ENCODE measurements at places on chromosomes 6 and 20.

GRCh38 chr20:6114696-6115095 is 8.1 kb downstream of the FERMT1 start:
- no peak for DNase-seq

DNA sequence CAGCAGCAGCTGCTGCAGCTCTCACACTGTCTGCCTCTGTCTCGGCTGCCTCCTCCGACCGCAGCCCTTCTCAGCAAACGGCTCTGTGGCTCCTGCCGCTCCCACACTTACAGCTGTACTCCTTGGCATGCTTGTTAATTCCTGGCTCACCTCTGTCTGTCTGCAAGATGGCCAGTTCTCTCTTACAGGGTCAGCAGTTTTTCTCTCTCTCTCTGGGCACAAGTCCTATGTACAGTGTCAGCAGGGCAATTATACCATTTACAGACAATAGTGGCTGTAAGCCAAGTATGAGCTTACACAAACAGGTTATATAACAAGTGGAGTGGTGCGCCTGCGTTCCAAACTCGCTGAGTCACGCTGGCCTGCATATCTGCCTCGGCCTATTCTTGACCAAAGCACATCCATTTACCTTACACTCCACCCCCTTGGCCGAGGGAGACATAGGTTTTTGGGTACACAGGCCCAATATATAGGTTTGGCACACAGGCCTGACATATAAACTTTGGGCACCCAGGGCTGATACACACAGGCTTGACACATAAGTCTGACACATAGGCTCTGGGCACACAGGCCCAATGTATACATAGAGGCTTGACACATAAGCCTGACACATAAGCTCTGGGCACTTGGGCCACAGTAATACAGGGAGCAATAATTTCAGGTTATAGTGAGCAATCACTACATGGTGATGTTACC is 4.4 kb downstream of the ZKSCAN3 start:
- DNase-seq = peak; percentile 55

DNA sequence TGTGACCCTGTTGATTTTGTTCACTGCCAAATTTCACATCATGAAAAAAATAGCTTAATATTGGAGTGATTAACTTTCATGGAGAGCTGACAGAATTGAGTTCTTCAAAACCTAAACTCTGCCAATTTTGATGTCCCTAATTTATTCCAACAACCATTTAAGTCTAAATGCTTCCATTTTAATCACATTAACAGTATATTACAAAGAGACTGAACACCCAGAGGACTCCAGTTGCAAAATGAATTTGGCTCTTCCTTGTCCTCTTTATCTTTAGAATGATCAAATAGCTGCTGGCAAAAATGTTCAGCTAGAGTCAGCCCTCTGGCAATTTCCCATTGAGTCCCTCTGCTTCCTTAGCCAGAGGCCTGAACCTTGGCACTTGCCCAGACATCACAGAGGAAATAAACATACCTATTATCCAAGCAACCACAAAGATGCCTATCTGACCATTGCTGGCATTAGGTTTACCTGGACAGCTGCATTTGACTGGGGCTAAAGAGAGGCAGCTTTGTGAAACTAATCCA is 299.0 kb upstream of the STXBP5 start:
- no peak for DNase-seq

DNA sequence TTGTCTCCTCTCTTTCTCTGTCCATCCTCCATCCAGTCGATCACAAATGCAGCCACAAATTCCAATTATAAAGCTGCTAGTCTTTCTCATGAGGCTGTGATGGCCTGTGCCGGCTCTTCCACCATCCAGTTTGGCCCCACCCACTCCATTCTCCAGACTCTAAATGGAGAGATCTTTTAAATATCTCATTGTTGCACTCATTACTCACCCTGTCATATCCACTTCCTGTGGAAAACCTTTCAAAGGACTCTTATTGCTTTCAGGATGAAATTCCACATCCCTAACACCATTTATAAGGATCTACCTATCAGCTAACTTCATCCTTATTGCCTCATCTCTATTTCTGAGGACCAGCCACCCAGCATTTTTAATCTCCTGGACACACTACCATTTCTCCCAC is 70.6 kb downstream of the NRN1 start:
- no peak for DNase-seq

DNA sequence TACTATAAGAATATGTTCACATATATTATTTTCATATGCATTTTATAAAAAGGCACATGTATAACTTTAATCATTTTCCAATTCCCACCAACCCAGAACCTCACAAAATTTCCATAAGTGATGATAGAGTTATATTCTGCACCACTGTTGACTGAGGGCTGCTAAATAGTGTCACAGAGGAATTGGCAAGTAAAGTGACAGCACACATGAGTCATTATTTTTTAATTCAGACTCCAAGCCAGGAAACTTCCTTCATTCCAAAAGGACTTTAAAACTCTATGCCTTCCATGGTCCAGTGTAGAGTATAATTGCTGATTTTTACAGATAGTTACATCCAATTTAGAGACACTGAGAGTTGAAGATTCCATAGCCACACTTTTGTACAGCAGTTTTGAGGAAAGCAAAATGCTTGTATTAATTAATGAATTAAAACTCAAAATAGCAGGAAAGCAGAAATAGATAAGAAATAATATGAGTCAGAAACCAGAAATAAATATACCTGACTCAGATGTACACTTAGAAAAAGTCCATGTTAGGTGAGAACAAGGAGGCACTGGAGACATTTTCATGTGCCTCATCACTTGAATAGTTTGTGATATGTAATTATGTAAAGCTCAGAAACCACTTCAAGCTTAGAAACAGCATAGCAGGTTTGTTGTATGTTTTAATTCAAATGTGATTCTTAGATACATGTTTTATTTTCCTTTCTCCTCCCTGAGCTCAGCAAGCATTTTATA is 425.2 kb upstream of the OPRM1 start:
- no peak for DNase-seq

DNA sequence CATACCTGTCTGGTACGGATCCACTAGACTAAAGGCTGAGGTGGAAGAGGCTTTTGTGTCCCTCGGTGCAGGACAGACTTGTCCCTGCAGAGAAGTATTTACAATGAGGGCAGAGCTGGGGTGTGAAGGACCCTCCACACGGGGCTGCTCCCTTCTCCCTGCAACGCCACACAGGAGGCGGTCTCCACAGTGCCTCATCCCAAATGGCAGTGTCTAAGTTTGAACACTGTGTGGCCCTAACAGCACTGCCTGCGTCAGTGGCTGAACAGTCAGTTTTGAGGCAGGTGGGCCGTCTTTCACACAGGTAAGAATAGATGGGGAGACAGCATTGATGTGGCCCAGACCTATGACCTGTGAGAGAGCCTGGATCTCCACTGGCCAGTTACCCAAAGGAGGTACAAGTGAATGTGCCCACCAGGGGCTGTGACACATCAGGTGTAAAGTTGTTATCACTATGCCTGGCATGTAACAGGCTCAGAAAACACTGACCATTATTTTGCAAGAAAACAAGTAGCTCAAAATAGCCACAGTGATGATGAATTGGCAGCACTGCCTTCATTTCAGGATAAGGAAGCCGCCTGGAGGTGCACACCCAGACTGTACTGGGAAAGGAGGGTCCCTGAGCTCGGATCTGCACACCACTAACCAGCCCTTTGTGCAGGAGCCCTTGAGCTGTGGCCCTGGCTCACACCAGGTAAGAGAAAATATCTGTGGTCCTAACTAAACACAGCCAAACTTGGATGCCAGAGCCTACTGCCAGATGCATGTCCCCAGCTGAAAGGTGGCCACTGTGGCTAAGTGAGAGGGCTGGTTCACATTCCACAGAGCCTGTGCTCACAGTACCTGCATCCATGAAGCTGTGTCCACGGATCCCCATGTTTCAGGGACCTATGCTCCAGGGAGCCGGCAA is 246.7 kb downstream of the DLL1 start:
- no peak for DNase-seq

DNA sequence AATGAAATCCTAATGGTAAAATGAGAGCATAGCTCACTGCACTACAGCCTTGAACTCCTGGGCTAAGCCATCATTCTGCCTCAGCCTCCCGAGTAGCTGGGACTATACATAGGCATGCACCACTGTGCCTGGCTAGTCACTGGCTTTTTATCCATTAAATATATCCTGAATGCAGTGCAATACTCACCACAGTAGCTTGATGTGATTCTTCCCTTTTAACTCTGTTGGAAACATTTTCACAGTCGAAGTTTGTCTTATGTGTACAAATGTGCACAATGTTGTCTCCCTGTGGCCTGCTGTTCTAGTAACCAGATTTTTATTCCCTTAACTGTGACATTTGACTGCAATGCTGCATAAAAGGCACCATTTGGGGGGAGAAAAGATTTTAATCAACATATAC is 56.7 kb downstream of the TRMT6 start:
- DNase-seq = no peak
